ENCODE measurements at places on chromosomes 1 and 21.

GRCh38 chr1:61337981-61338848, 255.9 kb downstream of the NFIA start:
- peak; percentile 91 for DNase-seq

- DNase-seq = peak; percentile 7
Observed at GRCh38 chr1:85628791-85629531, 48.4 kb downstream of the CCN1 start.

DNA sequence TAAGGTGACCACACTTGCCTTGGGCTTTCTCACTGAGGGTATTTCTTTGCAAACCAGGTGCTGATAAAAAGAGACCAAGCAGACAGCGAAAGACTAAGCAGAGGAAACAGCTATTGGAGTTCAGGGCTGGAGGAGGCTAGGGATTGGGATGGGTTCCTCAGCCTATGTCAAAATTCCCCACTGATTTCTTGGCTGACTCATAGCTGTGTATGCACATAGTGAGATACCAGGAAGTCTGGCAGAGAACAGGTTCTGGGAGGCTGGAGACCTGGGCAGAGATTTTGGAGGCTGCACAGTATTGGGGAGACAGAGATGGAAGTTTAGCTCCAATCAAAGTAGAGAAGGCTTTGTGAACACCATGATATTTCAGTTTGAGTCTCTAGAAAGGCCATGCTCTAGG, 25.3 kb downstream of the YARS1 start:
- DNase-seq = no peak

GRCh38 chr1:81729239-81729638, 71.5 kb upstream of the ADGRL2 start:
- DNase-seq = no peak

DNA sequence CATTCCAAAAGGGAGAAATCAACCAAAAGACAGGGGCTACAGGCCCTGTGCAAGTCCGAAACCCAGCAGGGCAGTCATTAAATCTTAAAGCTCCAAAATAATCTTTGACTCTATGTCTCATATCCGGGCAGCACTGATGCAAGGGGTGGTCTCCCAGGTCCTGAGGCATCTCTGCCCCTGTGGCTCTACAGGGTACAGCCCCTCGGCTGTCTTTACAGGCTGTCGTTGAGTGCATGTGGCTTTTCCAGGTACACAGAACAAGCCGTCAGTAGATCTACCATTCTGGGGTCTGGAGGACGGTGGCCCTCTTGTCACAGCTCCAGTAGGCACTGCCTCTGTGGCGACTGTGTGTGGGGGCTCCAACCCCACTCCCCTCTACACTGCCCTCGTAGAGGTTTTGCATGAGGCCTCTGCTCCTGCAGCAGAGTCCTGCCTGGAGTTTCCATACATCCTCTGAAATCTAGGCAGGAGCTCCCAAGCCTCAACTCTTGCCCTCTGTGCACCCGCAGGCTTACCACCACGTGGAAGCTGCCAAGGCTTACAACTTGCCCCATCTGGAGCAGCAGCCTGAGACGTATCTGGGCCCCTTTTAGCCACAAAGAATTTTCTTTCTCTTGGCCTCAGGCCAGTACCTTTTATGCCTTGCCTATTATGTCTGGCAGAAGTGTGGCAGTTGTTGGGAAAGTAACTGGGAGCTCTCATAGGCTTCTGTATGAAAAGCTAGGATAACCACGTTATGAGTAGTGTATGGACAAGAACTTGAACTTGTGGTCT, 52.5 kb downstream of the POU2F1 start:
- peak; percentile 8 for DNase-seq

DNA sequence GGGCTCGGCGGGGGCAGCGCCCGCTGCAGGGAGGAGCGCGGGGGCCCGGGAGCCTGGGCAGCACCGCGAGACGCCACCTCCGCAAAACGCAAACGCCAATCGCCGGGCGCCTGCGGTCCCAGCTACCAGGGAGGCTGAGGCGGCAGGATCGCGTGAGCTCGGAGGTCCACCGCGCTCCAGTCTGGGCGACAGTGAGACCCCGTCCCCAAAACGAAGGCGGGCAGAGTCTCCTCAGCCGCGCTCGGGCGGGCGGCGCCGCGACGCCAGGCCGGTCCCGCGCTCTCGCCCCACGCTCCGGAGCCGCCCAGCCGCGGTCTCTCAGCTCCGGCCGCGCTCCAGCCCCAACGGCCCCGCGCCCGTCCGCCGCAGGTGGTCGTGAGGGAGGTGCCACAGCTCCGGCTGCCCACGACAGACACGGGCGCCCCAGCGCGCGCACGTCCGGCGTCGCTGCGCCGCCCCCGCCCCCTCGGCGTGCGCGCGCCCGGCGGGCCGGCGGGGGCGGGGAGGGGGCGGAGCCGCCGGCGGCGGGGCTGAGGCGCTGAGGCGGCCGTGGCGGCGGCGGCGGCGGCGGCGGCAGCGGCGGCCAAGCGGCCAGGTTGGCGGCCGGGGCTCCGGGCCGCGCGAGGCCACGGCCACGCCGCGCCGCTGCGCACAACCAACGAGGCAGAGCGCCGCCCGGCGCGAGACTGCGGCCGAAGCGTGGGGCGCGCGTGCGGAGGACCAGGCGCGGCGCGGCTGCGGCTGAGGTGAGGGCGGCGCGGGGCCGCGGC, at the start of gene ADARB1:
Gene ADARB1 (plus strand): TSS at position 533 of the 770 bp plus-strand sequence. CDS start 97,077 bp downstream, outside the sequence.
- peak; percentile 60 for DNase-seq

- peak; percentile 83 for DNase-seq
Observed at GRCh38 chr1:16905110-16905867, 9.5 kb downstream of the RNU1-2 start.

- DNase-seq = no peak
Observed at GRCh38 chr1:14064649-14065442, 364.9 kb downstream of the PRDM2 start.

DNA sequence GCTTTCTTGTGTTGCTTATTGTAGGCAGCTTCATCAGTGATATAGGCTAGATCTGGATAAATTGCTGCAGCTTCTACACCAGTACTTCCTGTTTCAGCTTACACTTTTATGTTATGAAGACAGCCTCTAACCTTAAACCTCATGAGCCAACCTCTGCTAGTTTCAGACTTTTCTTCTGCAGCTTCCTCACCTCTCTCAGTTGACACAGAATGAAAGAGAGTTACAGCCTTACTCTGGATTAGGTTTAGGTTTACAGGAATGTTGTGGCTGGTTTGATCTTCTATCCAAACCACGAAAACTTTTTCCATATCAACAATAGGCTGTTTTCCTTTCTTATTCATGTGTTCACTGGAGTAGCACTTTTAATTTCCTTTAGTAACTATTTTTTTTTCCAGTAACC, 76.9 kb upstream of the RNPC3 start:
- DNase-seq = no peak

DNA sequence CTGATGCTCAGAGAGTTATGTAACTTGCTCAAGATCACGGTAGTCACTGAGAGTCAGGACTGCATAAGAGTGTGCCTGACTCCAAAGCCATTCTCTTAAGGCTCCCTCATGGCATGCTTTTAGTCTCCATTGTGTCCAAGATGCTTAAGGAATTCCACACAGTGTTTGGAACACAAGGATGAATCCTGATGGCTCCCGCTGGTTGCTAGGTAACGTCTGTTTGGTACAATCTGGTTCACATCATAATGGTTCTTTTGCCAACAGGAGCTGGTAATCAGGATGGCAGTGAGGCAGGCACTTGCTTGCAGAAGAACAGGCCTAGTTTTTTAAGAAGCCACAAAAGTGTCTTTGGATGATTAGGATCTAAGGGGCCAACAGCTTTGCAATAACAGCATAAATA, 436.5 kb upstream of the DAB1 start:
- DNase-seq = no peak

- DNase-seq = no peak
Observed at GRCh38 chr1:17204546-17205440, at the start of gene PADI1. Gene PADI1, plus strand, starts transcription at chr1:17205128. Its CDS starts 90 bp downstream, at chr1:17205218.

DNA sequence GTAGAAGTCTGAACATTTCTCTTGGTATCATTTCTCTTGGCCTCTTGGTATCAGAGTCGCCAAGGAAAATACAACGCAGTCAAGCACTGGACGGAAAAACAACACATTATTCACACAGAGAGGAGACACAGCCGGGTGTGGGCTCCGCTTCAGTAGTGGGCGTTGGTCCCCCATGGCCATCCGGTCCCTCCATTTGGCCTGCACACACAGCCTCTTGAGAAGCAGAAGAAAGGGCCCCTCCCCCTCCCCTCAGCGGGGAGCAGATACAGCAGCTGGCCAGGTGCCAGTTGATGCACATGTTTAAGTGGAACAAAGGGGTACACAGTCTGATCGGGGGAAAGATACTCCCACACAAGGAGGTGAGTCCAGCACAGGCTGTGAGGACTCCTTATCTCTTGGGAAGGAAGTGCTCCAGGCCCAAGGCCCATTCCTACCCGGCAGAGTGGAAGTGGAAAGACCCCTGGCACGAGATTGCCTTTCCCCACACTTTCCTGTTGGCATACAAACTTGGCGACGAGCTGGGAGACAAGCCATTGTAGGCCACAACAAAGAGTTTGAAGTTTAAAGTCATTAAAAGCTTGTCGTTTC, 311.3 kb downstream of the FAM72C start:
- no peak for DNase-seq

DNA sequence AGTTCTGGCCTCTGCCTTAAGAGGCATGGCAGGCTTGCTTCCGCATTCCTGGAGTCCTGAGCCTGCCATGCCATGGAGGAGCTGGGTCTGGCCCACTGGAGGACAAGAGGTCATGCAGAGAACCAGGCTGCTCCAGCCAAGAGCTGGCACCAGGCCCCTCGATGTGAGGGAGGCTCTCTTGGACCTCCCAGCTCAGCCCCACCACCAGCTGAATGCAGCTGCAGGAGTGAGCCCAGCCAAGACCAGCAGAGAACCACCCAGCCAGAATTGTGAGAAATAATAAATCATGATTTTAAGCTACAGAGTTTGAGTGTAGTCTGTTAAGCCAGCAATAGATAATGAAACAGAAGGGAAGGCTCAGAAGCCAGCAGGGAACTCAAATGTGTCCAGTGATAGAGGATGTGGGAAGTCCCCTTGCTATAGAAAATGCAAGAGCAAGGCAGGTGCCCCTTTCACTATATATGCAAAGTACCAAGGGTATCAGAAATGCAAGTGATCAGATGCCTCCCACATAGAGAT, 118.4 kb downstream of the HIVEP3 start:
- DNase-seq = no peak

GRCh38 chr1:157034137-157034800, 11.3 kb downstream of the ARHGEF11 start:
- peak; percentile 69 for DNase-seq

DNA sequence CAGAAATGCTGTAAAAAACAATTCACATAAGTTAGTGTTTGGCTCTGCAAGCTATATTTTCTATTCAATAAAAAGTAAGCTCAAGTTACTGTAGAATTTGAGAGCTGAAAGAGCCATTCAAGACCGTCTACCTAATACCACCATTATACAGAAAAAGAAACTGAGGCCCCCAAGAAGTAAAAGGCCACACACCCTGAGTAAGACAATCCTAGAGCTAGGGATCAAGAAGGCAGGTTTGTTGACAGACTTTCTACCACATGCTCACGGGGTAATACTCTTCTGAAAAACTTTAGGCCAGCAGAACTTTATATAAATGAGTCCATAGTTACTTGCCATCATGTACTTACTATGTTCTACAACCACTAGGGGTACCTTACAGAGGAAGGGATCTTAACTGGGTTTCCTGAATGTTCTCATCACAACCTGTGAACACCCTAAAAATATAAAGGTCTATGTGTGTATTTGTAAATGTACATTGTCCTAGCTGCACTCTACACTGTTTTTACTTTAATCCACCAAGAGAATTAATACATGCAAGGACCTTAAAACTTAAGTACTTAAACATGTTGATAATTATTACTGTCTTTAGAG, 2.7 kb downstream of the PSMG1 start:
- DNase-seq = no peak

DNA sequence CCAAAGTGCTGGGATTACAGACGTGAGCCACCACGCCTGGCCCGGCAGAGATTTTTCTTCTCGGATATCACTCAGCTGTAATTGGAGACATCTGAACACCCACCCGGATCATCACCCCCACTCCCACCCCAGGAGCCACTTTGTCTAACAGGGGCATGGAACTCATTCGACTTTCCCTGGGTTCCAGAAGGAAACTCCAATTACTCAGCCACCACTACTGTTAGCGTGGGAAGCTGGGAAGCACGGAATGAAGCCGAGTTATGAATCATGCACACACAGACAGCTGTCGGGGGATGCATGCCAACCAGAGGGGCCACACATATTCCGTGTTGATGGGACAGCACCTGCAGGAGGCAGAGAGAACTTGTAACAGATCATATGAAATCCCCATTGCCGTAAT, 85.2 kb downstream of the HLCS start:
- DNase-seq = no peak

DNA sequence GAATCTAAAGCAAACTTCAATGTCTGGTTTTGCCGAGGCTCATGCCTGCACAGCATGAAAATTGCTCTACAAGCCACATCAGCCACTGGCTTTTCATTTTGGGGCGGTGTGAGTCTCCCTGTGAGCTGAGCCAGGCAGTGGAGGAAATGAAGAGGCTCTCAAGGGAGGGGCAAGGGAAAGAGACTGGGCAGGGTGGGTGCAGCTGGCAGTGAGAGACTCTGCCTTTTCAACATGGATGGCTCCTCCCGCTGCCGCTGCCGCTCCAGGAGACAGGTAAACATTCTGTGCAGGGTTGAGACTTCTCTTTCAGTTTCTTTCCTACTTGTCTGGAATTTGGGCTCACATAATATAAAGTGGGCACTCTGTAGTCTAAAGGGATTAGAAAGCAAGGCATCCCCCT, 11.3 kb upstream of the CTSE start:
- DNase-seq = no peak

DNA sequence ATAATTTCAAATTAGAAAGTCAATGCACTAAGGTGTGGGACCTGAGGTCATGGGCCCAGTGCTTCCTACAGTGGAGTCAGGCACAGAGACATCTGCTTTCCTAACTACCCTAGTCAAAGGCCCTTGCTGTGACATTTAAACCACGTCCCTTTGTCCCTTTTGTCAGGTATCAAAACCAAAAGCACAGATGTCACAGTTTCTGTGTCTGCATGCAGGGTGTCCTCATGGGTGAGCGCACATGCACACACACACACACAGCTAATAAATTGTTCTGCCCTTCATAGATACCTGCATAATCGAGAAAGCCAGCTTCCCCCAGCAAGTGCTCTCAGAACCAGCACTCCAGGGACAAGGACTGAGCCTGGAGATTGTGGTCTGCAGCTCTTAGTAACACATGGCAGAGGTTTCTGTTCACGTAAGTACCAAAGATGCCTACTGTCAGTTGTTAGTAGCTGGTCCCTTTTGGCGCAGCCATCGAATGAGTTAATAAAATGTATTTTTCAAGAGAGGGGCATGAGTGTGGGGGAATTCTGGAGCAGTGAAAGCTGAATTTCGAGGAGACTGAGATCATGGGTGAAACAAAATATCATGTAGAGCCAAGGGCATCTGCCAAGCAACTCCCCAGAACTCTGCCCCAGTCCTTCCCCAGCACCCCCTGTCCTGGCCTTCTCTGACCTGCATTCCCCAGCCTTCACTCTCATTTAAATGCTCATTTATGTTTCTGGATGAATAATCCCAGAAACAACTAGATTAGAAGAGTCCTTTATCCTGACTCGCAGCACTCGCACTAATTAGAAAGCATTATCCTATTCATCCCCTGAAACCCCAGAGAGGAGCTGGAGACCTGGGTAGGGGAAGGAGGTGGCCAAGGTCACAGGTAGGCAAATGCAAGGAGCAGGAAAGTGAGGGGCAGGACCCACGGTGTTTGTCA, 25.5 kb downstream of the TNR start:
- no peak for DNase-seq
